ENCODE measurements at places on chromosomes 6 and 20. TPM values are rescaled to one million over a fixed set of nuclear protein-coding genes. Genes with fewer than 3 reads are reported as not detected.
A peak's percentile ranks its signal among the peaks of the same experiment; 100 is the strongest.

DNA sequence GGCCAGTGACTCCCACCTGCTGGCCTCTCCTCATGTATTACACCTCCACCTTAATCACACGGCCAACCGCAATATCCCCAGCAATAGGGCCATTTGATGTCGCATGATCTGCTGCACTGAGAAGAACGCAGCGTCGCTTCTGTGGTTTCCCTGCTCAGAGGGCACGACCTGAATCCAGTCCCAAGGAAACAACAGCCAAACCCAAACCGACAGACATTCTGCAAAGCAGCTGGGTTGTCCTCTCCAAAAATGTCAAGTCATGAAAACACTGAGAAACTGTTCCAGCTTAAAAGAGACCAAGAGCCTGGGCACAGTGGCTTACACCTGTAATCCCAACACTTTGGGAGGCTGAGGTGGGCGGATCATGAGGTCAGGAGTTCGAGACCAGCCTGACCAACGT, 7.5 kb upstream of the BPI start:
- DNase-seq: no peak

- no peak for DNase-seq
Measured at GRCh38 chr6:133730881-133731280, 158.0 kb upstream of the TCF21 start.

DNA sequence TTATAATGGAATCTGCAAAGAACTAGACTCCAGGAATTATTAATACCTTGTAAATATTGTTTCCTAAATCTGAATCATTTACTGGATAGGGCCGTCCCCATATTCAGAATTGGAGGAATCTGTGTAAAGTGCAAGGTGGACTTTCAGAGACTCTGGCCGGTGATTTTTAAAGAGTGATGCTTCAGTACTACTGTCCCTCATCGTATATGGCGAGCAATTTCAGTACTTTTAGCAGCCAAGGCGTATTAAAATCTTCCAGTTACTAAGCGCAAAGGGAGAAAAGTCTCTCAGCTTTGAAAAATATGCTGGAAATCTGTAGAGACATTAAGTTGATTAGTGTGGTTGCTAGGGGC, 483 bp downstream of the SMIM26 start:
- DNase-seq: no peak

DNA sequence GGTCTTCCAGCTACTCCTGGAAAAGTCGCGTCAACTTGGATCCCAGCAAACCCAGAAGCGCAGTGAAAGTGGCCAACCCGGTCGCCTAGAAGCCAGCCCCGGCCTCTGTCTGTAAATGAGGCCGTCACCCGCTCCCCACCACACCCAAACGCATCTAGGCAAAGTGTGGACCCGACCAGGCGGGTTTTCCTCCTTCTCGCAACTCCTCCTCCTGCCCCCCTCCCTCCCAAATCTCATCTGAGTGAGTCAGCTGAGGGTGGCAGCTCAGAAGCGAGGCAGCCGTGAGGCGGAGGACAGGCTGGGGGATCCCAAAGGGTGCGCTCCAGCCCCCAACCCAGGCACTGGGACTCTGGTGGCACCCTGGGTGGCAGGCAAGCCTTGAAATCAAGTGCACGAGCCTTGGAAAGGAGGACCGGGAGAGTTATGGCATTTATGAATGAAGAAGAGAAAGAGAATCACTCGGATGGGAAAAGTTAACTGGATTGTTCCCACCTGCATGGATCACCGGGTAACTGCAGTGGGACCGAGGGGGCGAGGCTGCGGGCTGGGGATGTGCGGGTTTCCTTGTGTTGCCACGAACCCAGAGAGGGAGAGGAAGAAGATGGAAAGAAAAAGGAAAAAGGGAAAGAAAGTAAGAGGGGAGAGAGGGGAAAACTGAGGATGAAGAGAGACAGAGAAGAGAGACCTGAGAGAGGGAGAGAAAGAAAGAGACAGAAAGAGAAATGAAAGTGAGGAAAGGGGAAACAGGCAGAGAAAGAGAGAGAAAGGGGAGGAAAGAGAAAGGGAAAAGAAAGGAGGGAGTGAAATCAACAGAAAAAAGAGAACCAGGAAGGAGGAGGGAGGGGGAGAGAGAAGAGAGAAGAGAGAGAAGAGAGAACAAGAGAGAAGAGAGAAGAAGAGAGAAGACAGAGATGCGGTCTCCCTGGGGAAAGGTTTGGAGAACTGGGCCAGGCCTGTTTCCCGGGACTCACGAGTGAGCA, at the start of gene APCDD1L:
Gene APCDD1L (minus strand): TSS at position 167 of the 980 bp plus-strand sequence. CDS start 692 bp downstream, outside the sequence.
- DNase-seq: no peak

GRCh38 chr20:56683077-56683865, 54.2 kb downstream of the TFAP2C start:
- no peak for DNase-seq

DNA sequence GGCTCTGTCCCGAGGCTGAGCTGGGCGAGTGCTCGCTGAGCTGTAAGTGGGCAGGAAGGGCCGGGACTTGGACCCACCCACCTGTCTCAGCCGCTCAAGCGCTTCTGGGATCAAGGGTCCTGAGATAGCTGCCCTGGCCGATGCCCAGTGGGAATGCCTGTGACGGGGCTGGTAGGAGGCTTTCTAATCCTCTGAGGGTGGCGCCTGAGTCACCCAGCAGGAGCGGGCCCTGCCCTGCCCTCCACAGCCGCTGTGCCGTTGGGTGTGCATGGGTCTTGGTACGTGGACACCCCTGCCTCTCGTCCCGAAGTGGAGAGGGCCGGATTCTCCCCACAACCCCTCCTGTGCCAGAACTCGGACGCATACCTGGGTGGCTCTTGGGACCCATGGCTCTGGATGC, 43.1 kb upstream of the GATA5 start:
- DNase-seq: no peak

DNA sequence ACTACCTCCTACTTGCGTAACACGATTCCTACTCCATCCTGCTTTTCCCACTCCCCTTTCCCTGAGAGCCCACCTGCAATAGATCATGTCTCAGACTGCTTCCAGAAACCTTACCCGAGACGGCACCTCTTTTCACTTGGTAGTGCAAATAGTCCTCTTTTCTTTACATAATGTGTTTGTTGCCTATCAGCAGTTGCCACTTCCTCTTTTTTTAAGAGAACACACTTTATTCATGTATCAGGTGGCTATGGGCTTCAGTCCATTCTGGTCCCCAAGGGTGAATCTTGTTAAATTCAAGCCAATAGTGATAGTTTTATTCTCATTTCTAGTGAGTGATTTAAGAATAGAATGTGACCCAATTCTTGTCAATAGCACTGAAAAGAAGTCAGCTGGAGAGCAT, 57.7 kb upstream of the FERMT1 start:
- DNase-seq: no peak

DNA sequence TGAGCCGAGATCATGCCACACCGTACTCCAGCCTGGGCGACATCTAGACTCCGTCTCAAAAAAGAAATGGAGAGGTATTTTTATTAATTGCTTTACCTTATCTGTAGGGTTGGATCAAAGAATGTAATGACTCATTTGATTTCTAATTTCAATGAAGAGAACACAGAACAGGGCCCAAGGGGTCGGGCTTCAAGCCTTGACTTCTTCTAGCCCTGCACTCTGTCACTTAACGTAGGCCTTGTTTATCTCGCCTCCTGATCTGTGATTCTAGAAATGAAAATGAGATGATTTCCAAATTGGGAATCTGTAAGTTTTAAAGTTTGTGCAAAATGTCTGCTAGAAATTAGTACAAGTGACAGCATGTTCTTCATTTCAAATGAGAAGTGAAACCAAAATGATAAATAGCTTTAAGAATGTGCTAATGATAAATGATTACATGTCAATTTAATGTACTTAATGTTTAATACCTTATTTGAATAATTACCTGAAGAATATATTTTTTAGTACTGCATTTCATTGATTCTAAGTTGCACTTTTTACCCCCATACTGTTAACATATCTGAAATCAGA, 180.5 kb downstream of the SLC16A10 start:
- no peak for DNase-seq

DNA sequence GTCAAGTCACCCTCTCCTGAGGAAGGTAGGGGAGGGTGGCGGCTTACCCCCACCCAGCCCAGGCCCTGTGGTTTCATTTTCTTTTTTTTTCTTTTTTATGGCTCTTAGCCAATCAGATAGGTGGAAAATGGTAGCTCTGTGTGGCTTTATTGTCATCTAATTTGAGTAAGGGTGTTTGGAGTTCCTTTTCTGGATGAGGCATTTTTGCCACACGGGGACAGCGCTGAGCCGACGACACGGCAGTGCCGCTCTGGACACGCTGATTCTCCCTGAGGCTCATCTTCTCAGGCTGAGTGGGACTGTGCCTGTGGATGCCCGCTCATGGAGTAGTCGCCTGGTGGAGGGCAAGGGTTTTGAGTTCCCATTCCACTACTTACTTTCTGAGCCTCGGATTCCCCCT, 37.6 kb upstream of the ANGPT4 start:
- no peak for DNase-seq

- no peak for DNase-seq
Measured at GRCh38 chr20:37254114-37254878, 7.3 kb downstream of the GHRH start.

DNA sequence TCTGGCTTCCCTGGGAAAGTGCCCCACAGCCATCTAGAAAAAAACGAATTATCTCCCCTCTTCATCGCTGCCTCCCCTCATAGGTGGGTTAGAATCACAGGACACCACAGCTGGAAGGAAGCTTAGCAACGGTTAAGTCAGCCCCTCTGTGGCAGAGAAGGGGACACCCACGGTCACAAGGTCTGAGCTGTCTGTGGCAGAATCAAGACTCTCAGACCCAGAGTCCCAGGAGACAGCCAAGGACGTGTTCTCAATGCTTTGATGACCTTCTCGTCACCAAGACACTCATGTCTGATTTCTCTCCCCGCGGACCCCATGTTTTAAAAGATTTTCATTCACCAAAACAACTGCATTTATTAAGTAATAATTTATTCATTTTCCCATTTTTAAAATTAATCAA, 221.5 kb downstream of the NRN1 start:
- no peak for DNase-seq

DNA sequence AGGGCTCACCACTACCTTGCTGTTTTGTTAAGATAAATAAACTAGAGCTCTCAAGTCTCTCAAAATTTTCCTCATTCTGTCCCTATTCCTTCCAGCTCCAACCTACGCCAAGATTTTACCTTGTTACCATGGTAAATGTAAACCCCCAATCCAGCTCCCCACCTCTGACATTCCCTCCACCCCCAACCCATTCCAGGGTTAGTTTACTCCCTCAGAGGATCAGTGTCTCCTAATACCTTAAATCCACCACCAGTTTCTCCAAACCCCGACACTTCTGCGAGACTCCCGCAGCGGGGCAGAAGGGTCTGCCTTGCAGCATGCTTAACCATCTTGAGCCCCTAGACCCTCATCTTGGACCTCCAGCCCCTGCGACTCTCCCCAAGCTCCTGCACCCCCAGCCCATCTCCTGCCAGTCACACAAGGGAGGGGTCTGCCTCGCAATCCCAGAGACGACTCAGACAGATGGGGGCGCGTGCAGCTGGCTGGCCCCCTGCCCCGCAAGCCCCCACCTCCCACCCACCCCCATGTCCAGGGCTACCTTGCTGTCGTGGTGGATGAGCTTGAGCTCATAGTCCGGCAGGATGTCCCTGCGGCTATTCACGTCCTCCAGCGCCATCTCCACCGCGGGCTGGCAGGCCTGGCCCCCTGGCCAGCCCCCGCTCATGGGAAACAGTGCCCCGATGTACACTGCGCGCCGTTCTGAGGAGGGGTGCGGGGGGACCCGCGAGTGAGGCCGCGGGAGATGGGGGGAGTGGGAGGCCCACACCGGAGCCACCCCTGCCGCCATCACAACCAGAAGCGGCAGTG, 5.8 kb downstream of the GABBR1 start:
- DNase-seq: peak; percentile 23

DNA sequence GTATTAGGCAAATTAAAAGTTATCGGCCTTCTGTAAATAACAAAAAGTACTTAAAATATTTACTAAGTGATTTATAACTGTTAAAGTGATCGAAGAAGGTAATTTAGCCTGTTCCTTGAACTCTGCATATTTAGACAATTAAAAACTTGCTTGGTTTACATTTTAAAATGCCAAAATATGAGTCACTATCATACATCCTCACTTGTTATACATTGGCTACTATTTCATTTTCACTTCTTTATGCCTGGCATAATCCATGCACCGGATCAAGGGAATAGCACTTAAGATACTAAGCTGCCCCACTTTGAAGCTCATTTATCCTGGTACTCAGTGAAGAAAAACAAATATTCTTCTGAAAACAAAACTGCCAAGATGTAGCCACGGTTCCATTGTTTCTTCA, 344.6 kb downstream of the UBE3D start:
- no peak for DNase-seq

DNA sequence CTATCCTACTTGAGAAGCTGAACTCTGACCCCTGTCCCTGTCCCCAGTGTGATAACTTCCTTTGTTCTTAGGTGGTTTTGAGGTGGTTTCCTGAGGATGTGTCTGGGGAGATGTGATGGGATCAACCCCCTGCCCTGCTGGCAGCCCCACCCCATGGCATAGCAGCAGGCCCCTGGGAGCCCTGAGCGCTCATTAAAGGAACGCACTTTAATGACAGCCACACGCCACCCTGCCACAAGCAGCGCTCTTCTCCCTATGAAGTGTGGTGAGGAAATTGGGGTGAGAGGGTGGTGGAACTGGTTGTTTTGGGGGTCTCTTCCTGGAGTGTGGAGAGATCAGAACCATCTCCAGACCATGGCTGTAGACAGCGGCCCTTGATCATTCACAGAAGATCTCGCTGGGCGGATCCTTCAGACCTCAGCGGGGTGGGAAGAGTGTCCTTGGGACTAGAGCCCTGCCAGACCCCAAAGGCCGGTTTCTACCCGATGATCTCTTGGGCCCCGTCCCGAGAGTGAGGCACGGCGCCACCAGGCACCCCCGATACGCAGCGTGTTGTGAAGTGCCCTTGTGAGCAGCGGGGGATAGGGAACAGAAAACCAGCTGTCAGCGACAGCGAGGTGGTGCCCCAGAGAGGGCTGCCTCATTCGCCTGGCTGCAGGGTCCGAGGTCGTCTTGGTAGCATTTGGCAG, 45.4 kb downstream of the SYNJ2 start:
- DNase-seq: no peak

Gene ZSCAN16
- 11.8 TPM for total RNA-seq

Gene VWA7
- total RNA-seq: 2.7 TPM

Gene OGFR
- total RNA-seq: 38.5 TPM

Gene FERMT1
- total RNA-seq: not detected

Gene BACH2
- 13.1 TPM for total RNA-seq

Gene ENPP3
- total RNA-seq: 0.14 TPM

Gene LTB
- not detected for total RNA-seq

Gene IP6K3
- total RNA-seq: 0.89 TPM

Gene SLC17A4
- total RNA-seq: not detected

Gene VSTM2L
- 9.3 TPM for total RNA-seq

Gene NRSN1
- total RNA-seq: 0.54 TPM

Gene GTSF1L
- not detected for total RNA-seq

Gene DDX43
- total RNA-seq: not detected
